ENCODE measurements at places on chromosomes 12 and 14.

- DNase-seq: no peak
These were observed 521.3 kb upstream of the TMEM132C start for GRCh38 chr12:127745469-127746212.

- DNase-seq: no peak
These were observed at the start of gene IKZF4 for GRCh38 chr12:56020423-56021184. Gene IKZF4, plus strand, starts transcription at chr12:56021043. Its CDS starts 451 bp downstream, at chr12:56021494.

DNA sequence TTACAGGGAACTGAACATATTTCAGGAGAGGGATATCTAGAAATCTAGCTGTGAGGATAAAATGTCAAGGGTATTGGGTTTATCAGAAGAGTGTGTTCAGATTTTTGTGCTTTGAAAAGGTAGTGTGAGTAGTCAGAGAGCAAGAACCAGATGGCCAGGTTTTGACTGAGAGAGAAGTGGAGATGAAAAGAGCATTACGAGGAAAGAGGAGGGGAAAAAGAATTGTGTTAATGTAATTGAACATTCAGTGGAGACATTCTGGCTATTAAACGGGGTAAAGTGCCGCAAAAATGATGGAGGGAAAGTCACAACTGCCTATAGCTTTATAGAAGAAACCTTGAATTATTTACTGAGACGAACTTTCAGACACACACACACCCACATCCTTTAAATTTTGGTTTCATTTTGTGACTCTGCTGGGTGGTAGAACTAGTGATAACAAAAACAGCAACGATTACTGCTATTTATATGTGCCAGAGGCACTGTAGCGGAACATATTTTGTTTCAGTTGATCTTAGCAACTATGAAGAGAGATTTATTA is 213.6 kb downstream of the ERC1 start:
- no peak for DNase-seq

- no peak for DNase-seq
These were observed 42.1 kb downstream of the IGF1 start for GRCh38 chr12:102438047-102438826.

DNA sequence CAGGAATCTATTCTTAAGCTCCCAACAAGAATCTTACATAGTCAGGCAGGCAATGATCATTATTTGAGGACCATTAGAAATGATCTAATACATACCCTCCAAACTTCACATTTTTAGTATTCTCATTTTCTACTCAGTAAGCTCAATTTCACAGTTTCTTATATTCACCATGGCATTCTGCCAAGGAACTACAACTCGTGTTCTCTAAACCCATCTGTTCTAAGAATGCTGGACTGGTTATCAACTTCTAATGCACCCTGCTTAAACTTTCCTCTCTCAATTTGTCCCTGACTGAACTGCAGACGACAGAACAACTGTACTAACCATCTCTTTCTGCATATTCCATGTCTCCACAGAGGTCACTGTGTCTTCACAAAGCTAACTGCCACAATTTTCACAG is 58.6 kb downstream of the GXYLT1 start:
- peak; percentile 31 for DNase-seq

DNA sequence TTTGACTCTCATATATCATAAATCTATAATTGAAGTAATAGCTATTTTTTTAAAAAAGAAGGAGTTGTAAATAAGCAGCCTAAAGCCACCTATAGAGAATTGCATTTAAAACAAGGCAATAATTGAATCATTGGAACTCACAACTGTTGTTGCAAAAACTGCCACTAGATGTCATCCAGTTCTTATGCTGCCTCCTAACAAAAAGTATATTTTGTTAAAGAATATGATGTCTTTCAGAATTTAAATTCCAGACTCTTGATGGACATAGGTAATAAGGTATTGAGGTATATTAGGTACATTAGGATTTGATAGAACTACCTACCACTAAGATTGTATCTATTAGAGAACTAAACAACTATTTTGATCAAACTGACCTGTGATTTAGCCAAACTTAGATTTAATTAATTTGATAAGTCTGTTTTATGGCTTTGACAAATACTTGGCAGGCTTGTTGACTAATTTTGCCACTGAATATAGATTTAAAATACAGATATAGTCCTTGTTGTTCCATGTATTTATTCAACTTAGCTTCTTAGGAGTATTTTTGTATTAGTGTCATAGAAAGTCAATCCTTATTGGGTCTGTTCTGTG is 401.4 kb downstream of the RPL10L start:
- DNase-seq: no peak

DNA sequence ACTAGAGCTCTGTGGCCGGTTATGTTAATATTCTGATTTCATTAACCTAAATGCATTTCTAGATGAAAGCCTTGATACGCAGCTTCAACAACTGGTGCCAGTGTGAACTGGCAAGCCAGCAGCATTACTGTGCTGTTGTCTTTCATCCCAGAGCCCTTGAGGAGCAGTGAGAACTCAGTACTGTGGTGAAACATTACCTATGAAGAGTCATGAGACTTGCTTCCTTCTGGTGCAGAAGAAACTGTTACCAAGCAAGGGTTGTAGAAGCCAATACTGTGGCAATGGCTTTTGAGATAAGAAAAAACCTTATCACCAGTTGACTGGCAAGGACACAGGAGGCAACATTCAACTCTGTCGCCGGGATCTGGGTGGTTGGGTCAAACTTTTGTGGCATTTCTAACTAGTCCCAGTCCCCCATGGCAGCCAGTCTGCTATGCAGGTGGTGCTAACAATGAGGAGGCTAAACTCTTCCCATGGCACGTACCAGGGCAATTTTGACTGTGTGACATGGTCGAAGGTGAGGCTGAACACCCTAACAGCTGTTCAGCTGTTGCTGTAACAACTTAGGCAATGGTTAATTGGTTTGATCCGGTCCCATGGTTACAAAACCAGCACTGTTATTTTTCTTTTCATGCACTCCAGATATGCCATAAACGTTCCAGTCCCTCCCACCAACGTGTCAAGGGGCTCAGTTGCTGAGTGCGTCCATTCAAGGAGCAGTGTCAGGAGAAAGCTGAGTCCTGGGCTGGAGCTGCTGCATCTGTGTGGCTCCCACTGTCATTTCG is 12.6 kb upstream of the LGALS3 start:
- no peak for DNase-seq

DNA sequence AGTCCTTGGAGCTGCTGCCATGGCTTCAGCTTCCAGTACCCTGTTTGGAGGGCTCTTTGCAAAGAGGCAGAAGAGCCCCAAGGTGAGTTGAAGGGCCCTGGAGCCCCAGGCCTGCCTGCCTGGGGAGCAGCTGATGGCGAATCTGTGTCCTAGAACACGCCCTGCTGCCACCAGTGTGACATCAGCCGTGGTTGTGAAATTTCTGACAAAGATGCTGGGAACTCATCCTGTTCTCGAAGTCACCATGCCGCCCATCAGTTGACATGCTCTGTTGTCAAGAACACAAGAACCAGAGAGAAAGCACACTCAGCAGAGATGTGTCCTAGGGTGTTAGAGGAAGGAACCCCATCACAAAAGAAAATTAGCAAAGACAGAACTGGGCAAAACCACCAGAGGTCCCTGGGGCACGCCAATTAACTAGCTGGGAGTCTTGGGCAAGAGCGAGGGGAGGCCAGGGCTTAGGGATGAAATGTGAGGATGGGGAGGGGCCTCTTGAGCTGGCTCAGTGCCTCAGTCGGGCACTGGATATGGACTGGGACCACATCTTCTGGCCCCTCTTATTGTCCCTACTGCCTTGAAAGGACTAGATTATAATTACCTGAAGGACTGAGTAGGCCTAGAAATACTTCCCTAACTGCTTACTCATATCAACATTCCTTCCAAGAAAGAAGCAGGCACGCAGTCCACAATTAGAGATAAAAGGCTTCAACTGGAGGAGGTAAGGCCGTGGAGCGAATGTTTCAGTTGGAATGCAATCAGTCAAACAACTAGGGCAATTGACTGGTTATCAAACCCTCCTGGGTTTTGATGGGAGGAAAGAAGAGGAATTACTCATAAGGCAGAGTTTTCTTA is 163.1 kb downstream of the CACNA1C start:
- no peak for DNase-seq

All from skeletal muscle cell (primary cell).